T-helper 1 cell (primary cell): ENCODE measurements at places on chromosomes 16 and 17.

DNA sequence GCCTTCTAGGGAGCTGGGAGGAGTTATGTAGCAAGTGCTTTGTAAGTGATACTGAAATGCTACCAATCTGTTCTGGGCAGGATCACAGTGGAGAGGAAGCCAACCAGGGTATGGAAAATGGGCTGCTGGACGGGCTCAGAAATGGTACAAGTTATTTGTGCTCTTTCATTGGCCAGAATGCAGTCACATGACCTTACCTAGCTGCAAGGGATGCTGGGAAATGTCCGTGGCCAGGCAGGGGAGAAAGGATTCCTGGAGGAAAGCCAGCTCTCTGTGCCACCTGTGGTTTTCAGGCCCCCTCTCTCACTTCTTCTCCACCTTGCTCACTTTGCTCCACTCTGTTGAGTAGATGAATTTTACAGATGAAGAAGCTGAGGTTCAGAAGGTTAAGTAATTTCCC, 4.8 kb downstream of the EEF2K start:
- no peak for DNase-seq

- DNase-seq: no peak
Measured at GRCh38 chr16:49452578-49452977, 79.0 kb downstream of the C16orf78 start.

DNA sequence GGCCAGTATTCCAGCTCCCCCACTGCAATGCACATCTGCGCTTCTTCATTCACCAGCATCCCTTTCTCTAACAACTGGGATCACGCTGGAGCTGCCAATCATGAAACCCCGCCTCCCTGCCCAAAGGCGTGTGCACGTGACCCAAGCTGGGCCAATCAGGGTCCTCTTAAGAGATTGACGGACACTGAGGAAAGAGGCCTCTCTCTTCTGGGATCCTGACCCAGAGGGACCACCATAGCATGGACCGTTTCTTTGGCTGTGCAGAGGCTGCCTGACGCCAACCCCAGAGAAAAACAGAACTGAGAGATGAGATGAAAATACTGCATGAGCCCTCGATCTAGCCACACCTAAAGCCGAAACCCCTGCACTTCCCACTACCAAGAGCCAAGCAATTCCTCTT, 32.0 kb downstream of the COTL1 start:
- DNase-seq: no peak

DNA sequence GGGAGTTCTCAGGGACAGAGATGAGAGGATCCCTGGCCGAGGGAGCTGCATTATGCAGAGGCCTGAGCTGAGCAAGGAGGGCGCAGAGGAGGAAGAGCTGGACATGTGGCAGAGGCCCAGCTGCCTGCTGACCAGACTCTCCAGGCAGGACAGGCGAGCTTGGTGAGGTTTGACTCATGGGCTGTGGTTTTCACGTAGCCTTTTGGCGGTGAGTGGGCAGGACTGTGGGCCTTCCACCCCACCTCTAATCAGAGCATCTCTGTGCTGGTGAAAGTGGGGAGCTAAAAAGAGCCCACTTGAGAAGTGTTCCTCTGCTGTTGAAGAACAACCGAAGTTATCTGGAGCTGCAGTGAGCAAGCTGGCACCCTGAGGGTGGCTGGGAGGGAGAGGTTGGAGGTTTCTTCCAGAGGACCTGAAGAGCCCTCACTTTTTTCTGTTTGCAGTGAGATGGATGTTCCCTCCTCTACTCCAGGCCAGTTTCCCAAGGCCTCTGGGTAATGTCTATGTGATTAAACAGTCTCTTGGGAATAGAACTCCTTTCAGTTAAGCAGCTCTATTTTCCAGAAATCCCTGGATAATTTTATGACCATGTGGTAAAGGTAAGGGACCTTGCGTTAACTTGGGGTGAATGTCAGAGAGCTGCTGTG, 11.9 kb downstream of the EPN2 start:
- DNase-seq: no peak

GRCh38 chr17:60554377-60554788, 28.3 kb upstream of the APPBP2 start:
- DNase-seq: no peak
